M059J (cell line): ENCODE measurements at places on chromosomes 12 and 14. TPM values are rescaled to one million over a fixed set of nuclear protein-coding genes. Genes with fewer than 3 reads are reported as not detected.

Gene PPP1R1A
- not detected in 2 replicates for total RNA-seq

Gene AICDA
- not detected in 2 replicates for total RNA-seq

Gene B4GALNT1
- total RNA-seq: 21.6 and 43.3 TPM in 2 replicates

Gene ARHGEF25
- total RNA-seq: 6.2 and 13.2 TPM in 2 replicates

Gene CLEC14A
- total RNA-seq: 0.20 TPM in 1 of 2 replicates, not detected in the other

Gene EML5
- 0.64 and 0.96 TPM in 2 replicates for total RNA-seq

Gene TMTC2
- total RNA-seq: 0.05 and 0.57 TPM in 2 replicates

Gene ACVRL1
- total RNA-seq: 0.10 and 1.2 TPM in 2 replicates

Gene DIO2
- 35.1 and 61.1 TPM in 2 replicates for total RNA-seq

Gene GXYLT1
- 9.7 and 16.1 TPM in 2 replicates for total RNA-seq

Gene E2F7
- 27.4 and 36.7 TPM in 2 replicates for total RNA-seq

GRCh38 chr14:35336494-35337268 is 44.5 kb downstream of the PSMA6 start:
- peak; percentile 75 for DNase-seq

- no peak for DNase-seq
These were observed 5.3 kb upstream of the TBX5 start for GRCh38 chr12:114411071-114411837.

- DNase-seq: no peak
These were observed 2.1 kb upstream of the B3GNT4 start for GRCh38 chr12:122201381-122201780.

- DNase-seq: no peak
These were observed 12.7 kb downstream of the PPP2R5C start for GRCh38 chr14:101774006-101774795.

DNA sequence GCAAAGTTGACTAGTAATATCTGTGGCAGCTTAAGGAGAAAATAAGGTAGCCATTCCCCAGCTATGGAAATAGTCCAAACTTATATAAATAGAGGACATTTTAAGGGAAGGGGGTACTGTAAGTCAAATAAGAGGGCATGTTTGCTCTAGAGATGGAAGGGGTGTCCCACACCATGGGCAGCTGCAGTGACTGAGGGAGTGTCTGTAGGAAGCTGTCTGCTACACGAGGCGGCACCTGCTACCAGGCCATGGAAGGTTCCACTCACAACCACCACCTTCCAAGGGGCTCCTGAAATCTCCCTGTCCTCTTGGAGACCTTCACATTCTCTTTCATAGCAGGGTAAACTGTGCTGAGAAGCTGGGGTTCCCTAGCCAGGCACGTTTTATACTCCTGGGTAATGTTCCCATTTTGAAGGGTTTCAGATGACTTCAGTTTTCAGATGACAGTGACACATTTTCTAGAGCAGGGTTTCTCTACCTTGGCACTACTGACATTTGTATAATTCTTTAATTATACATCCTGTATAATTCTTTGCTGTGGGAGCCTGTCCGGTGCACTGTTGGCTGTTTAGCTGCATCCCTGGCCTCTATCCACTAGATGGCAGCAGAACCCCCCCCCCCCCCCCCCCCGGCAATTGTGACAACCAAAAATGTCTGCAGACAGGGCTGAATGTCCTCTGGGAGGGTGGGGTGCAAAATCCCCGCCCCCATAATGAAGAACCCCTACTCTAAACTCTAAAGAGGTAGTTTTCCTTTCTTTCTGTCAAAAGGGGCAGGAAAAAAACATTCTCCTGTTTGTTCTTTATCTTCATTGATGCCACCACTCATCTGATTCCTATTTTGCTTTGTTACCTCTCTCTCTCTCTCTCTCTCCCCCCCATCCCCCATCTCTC is 11.6 kb upstream of the SMCO2 start:
- peak; percentile 13 for DNase-seq

DNA sequence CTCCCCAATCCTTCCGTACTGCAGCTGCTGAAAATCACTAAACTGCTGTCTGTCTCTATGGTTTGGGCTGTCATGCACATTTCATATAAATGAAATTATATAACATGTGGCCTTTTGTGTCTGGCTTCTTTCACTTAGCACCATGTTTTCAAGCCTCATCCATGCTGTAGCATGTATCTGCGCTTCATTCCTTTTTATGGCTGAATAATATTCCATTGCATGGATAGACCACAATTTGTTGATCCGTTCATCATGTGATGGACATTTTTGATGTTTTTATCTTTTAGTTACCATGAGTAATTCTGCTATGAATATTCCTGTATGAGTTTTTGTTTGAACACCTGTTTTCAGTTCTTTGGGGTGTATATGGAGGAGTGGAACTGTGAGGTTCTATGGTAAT is 32.6 kb upstream of the MED13L start:
- no peak for DNase-seq

DNA sequence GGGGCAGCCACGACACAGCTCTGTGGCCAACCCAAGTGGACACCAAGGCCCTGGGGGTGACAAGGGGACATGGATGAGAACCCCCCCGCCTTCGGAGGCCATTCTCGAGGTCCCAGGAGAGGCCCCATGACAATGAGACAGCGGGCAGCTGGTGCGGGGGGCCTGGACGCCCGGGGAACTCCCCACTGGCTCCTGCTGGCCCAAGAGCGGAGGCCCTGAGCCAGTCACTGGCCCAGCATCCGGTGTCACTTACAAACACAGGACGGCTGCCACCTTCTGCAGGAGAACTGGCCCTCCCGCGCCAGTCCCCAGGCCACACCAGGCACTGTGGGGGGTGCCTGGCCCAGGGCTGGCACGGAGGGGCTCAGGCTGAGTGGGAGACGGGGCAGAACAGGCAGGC is 51.4 kb downstream of the NCOR2 start:
- no peak for DNase-seq

GRCh38 chr12:79344855-79345847 is 345.6 kb downstream of the PAWR start:
- DNase-seq: peak; percentile 48

DNA sequence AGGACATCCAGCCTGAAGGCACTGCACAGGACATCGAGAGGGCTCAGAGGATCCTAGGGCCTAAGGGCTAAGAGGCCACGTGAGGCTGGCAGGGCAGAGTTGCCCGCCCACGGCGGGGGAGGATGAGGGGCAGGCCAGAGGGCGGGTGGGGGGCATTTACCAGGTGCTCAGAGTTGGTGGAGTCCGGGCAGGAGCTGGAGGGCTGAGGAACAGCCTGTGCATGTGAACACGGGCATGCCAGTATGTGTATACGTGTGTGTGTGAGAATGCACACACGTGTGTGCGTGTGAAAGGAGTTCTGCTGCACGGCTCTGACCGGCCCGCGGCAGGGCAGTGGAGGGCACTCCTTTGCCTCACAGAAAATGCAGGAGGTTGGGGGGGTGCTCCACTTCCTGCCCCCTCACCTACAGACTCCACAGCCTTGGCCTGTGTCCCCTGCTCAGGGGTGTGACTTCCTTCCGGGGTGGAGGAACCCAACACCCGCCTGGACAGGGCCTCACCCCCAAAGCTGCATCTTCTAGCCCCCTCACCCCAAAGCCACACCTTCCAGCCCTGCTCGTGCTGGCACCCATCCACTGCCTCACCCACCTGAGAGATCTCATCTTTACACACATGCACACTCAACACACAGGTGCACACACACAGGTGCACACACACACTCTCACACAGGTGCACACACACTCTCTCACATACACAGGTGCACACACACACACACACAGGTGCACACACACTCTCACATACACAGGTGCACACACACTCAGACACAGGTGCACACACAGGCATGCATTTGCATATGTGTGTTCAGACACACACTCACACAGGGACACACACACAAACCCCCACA is 11.8 kb upstream of the GPR132 start:
- DNase-seq: no peak

GRCh38 chr12:79645235-79645630 is 45.5 kb downstream of the PAWR start:
- no peak for DNase-seq

DNA sequence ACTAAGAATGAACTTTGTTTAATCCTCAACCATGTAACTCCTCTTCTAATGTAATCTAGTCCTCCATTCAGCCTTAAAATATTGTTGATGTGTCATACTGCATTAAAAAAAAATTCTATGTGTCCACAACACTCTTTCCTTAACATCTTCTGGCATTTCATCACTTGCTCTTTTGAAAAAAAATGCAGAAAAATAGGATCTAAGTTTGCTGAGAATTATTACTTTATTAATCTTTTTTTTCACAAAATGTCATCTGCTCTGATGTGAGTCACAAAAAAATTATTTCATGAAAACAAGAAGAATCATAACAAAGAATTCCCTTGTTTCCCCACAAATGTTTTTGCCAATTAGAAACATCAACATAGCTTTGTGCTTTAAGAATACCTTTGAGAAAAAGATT is 410.1 kb upstream of the MGAT4C start:
- DNase-seq: no peak
